ENCODE measurements at places on chromosomes 3 and 15. TPM values are rescaled to one million over a fixed set of nuclear protein-coding genes. Genes with fewer than 3 reads are reported as not detected.

GRCh38 chr15:51172193-51172592 is 77.5 kb upstream of the TNFAIP8L3 start:
- DNase-seq, result no peak

DNA sequence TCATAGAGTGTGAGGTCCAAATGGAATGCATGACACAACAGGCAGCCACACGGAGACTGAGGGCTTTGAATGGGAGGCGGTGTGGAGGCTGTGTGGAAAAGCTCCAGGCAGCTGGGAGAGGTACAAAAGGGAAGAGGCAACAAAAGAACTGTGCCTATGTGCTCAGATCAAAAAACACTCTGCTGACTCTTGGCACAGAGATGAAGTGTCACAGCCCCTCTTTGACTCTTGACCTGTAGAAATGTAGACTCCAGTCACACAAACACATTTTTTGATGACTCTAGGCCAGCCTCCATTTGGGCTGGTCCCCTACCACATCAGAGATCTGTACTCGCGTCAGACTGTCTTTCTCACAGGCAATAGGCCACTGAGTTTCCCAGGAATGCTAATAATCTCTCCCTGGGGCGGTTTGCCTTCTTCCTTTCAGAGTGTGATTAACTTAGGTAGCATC is 456.0 kb downstream of the TUSC7 start:
- no peak for DNase-seq

DNA sequence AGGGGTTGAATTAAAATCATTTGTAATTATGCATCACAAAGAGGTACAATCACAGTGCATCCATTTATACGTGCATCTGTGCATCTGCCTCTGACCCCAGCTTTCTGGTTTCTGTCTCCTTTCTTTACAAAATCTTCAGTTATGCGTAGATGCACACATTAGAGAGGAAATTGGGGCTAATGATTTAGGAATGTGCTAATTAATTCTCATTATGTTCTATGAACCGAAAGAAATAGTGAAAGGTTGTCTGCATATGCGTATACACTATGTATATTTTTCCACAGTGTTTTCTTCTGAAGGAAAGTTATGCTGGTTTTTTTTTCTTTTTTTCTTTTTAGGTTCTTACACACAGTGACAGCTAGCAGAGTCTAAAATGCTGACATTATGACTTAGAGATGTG is 71.6 kb downstream of the SAMMSON start:
- DNase-seq, result no peak

- no peak for DNase-seq
These were observed 244.5 kb downstream of the ZIC4 start for GRCh38 chr3:147161833-147162232.

DNA sequence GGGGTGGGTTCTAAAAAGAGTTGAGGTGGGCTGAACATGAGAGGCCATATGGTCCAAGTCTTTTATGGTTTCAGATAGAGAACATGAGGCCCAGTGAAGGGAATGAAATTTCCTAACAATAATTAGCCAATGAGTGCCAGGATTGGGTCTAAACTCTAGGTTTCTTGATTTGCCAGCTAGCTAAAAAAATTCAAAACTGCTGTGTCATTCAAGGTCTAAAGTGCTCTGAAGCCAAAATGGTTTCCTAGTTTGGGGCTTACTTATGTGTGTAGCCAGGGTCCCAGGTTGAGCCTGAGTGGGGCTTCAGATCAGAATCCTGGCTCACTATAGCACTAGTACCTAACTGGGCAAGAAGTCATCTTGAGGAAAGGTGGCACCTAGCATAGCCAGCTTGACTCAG is 55.3 kb upstream of the SYN2 start:
- DNase-seq, result no peak

DNA sequence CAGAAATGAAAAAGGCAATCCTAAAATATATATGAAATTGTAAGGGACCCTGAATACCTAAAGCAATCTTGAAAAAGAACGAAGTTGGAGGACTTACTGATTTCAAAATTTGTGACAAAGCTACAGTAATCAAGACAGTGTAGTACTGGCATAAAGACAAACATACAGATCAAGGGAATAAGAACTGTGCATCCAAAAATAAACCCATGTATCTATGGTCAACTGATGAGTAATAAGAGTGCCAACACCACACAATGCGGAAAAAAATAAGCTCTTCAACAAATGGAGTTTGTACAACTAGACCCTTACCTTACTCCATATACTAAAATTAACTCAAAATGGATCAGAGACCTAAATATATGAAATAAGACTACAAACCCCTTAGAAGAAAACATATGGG is 29.6 kb downstream of the GSK3B start:
- no peak for DNase-seq

GRCh38 chr3:142808103-142808917 is 80.6 kb downstream of the PCOLCE2 start:
- DNase-seq, result peak; percentile 29

- DNase-seq, result no peak
These were observed 59.4 kb downstream of the B3GNT5 start for GRCh38 chr3:183312433-183312832.

DNA sequence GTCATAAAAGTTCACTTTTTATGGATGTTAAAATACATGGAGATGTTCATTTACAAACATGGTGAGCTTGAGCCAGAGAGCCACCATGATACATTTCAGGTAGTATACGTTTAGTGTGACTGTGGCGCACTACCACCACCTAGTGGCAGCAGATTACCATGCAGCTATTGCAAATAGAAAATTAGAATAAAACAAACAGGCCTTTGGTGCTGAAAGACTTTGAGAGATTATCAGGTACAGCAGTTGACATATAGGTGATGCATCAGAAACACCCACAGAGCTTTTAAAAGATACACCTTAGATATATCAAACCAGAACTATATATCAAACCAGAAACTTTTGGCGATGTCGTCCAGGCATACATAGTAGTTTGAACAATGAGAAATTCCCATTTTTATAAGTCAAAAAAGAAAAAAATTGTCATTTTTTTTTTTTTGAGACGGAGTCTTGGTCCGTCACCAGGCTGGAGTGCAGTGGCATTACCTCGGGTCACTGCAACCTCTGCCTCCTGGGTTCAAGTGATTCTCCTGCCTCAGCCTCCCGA is 42.0 kb upstream of the ICE2 start:
- DNase-seq, result peak; percentile 92

DNA sequence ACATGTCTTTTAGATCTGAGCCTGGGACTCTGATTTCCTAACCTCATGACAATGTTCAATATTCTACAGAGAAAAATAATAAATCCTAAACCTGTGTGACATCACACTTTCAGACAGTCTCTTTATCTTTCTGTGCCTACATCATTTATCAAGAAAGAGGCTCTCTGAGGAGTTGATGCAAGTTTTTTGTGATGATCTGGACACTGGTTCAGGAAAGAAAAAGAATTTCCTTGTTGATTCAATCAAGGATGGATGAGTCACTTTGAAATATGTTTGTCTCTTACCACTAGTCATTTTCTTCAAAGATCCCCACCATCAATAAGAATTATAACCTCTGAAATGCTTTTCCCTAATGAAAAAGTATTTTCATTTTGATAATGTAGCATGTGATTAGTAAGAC is 404.6 kb downstream of the WDR72 start:
- no peak for DNase-seq

Gene MYRIP
- not detected for total RNA-seq

Gene IL17RB
- total RNA-seq, result not detected

Gene SERPINI2
- not detected for total RNA-seq

Gene CIP2A
- total RNA-seq, result 44.9 TPM

Gene CPNE9
- total RNA-seq, result not detected

Gene GP9
- not detected for total RNA-seq
